T-helper 2 cell (primary cell): ENCODE measurements at places on chromosomes 13 and 19.

GRCh38 chr19:3028305-3029064, 595 bp downstream of the TLE2 start:
- DNase-seq = no peak

DNA sequence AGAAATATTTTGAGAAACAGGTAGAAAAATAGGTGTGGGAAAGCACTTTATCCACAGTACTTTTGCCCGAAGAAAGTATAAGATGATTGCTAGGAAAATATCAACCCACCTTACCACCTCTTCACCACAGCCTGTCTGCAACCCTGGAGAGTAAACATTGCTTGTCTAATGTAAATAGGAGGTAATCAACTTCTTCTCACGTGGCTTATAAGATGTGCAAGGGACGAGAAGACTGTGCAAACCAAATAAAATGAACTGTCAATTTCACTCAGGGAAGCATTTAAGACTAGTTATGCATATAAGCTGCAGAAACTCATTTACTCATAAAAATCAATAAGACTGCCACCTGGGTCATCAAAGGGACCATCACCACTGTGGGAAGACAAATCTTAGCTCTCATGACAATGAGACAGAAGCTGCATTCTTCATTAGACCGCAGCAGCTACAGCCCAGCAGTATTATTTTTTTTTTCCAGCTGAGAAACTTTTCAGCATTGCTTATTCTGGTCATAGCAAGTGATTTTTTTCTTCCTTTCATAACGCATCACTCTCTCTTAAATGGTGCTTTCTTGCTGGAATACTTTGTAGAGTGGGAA, 807.7 kb upstream of the GPC6 start:
- no peak for DNase-seq

- DNase-seq = no peak
These were observed 913.5 kb upstream of the ATXN8OS start for GRCh38 chr13:69194130-69194529.

- peak; percentile 33 for DNase-seq
These were observed 9.4 kb downstream of the C19orf81 start for GRCh38 chr19:50658441-50659317.

DNA sequence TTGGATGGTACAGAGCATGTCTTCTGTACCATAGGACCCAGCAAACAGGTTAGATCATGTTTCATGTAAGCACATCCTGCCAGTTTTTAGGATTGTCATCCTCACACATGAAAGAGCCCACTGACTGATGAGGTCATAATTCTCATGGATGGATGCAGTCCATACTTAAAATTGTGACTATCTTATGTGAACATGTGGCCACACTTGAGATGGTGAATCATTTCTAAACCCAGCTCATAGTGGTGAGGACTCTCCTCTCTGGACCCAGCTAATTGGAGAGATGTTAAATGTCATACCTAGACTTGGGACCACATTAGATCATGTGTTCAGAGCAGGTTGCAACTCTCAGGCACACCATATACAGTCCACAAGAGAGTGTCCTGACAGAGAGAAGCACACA, 24.8 kb upstream of the ZNF254 start:
- DNase-seq = no peak
